ENCODE measurements at places on chromosomes 16 and 17. TPM values are rescaled to one million over a fixed set of nuclear protein-coding genes. Genes with fewer than 3 reads are reported as not detected.
A peak's percentile ranks its signal among the peaks of the same experiment; 100 is the strongest.

- DNase-seq, result no peak
Observed at GRCh38 chr17:81437191-81437651, 42.0 kb downstream of the BAHCC1 start.

GRCh38 chr17:43755389-43755875 is 3.2 kb downstream of the SOST start:
- DNase-seq, result peak; percentile 65

- no peak for DNase-seq
Observed at GRCh38 chr16:85673529-85674417, 15.0 kb downstream of the GINS2 start.

DNA sequence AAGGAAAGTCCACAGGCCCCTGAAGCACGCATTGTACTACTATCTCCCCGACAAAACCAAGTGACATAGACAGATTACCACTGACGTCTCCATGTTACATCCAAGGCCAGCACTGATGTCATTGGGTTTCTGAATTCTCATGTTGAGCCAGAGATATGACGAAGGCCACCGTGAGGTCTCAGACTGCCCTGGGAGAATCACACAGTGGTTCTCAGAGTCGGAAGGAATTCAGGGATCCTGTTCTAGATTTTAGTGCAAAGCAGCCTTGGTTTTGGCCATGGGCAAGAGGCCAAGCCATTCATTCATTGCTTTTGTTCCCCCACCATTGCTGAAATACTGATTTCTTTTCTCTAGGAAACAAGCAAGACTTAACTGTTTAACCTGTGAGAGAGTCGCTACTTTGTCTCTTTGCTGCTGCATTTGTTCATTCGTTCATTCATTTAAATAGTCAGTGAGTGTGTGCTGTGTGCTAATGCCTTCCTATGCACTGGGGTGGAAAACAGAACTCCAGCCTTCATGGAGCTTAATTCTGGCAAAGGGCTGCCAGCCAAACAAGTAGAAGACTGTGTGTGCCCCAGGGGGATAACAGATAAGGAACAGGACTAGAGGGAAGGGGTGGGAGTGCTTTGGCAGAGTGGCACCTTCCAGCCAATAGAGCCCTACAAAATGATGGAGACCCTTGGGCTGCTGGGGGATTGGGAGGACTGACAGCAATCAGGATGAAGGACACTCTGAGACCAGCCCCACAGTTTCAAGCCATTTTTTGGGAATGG is 222.3 kb downstream of the MSI2 start:
- no peak for DNase-seq

- peak; percentile 29 for DNase-seq
Observed at GRCh38 chr17:43931062-43931571, 11.2 kb downstream of the PPY start.

GRCh38 chr16:10210944-10211343 is 28.7 kb upstream of the GRIN2A start:
- DNase-seq, result no peak

Gene P2RX1
- polyA plus RNA-seq, result 1.0 TPM

Gene CEP295NL
- polyA plus RNA-seq, result 0.17 TPM

DNA sequence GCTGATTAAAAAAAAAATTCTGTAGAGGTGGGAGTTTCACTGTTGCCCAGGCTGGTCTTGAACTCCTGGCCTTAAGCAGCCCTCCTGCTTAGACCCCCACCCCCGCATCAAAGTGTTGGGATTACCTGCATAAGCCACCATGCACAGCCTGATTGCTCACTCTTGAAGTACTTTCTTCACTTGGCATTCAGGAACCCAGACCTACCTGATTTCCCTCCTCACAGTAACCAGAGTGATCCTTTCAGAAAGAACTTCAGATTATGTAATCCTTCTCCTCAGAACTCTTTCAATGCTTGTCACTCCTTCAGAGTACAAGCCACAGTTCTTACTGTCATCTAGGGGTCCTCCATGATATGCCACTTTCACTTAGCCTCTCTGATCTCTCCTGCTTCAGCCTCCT is 1.4 kb downstream of the EFCAB13 start:
- DNase-seq, result no peak

Data from renal pelvis (tissue), 12 donors.